ENCODE measurements at places on chromosomes 2 and 18.

DNA sequence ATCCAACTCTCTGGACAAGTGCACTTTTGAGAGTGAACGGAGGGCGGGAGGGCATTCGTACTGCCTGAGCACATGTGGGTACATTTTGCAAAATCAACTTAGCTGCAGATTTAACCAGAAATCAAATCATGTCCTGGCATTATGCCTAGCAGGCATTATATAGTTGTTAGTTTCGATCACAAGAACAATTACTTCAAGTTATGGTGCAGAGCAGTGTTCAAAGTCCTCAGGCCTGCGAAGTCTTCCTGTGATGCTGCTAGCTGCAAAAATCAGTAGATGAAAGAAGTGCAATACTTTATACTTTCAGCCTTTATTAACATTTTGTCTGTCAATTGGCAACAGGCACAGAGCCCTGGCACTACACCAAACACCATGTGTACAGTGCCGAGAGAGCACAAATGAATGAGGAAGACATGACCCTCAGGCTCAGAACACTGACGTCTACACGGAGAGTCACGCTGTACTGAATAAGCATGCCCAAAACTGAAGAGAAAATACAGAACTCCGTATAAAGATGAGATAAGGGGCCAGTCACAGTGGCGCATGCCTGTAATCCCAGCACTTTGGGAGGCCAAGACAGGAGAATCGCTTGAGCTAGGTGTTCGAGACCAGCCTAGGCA lies 92.1 kb upstream of the CREB1 start:
- DNase-seq = no peak

DNA sequence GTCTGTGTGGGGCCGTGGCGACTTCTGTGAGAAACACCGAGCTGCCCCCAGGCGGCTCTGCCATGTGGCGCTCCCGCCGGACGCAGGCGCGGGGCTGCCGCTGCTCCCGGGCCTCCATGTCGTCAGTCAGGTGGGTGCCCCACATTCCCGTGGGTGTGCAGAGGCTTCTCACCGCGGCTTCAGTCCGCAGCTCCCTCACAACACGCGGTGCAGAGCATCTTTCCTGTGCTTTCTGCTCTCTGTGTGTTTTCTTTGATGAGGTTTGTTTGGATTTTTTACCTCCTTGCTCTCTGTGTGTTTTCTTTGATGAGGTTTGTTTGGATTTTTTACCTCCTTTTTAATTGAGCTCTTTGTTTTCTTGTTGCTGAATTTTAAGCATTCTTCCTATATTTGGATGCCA lies 13.0 kb downstream of the AQP12A start:
- no peak for DNase-seq

GRCh38 chr2:45568935-45569334 lies 42.1 kb downstream of the SRBD1 start:
- no peak for DNase-seq

DNA sequence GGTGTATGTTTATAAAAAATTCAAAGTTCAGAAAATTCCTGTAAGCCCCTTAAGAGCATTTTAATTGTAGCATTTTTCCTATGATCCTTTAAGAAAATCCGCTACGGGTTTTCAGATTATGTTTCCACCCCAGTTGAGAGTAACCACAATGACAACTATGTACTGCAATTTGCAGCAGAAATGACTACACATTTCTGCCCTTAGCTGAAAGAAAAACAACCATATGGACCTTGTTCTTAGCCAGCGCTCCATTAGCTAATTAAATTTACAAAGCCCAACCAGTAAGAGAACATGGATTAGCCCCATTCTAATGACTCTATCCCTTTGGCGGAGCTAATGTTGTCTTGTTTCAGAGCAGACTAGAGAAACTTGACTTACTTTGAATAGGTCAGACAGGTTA lies 247.6 kb downstream of the SLC8A1 start:
- DNase-seq = no peak

GRCh38 chr2:168518555-168519066 lies 62.5 kb downstream of the CERS6 start:
- no peak for DNase-seq

GRCh38 chr2:60333264-60333663 lies 220.2 kb downstream of the BCL11A start:
- no peak for DNase-seq

DNA sequence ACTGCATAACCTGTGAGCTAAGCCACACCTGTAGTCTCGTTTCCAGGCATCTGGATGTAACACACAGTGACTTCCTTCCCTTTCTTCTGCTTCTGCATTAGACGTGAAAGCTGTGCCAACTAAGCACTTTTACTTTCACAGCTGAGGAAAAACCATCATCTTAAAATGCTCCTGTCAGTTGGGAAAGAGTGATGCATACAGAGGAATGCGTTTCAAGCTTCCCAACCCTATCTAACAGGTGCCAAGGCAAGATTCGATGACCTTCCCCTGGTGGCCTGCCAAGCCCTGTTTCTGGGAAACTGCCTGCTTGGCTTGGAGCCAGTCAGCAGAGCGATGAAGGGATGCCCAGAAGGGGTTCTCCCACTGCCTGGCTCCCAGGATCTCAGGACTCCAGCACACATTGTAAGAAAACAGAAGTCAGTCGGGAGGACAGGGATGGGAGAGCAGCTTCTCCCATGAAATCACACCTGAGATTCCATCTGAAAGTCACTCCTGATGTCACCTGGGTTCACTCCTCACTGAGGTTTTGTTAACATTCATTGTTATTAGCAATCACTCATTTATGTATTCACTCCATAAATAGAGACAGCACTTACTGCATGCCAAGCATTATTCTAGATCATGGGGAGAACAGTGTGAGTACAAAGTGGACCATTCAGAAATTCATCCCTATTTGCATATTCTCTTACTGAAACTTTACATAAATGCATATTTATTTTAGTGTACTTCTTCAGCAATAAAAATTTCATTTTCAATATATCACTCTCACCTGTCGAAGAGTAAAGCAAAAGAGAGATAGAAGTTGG lies 64.1 kb downstream of the DTNA start:
- DNase-seq = no peak

DNA sequence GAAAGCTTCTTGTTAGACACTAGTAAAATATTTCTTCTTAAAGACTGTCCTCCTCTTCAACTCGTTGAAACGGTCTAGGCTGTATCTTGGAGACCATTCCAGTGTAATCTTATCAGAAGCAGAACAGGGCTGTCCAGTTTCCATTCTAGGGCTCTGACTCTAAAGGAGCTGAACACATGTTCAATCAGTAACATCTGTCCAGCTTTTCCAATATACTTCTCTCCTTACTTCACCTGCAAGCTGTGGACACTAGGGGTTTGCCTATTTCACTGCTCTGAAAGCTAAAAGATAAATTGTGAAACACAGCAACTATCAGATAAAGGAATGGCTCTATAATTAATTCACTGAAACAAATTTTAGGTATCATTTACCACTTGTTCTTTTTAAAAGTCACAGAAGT lies 73.8 kb downstream of the ZNF385B start:
- DNase-seq = no peak

- no peak for DNase-seq
Measured at GRCh38 chr2:46518861-46519260, 39.5 kb downstream of the TMEM247 start.

GRCh38 chr18:74836296-74837139 lies 238.8 kb downstream of the ZNF407 start:
- no peak for DNase-seq

GRCh38 chr2:19675856-19676460 lies 225.8 kb downstream of the TTC32 start:
- DNase-seq = no peak

GRCh38 chr18:31156821-31157763 lies 5.6 kb downstream of the DSC1 start:
- no peak for DNase-seq

DNA sequence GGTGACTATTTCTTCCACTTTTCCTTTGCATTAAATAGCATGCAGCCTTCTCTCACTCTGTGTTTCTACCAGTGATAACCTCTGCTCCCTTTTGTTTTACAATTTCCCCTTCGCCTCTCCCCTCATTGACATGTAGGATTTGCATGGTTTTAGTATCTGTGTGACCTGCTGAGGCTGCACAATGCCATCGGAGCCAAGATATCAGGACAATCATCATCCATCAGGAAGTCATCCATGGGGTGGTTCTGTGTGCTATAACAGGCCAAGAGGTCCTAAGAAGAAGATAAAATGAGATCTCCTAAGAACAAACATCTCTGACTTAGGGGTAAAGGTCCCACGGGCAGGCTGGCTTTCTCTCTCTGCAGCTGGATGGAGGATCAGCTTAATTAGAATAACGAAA lies 65.6 kb downstream of the EHD3 start:
- no peak for DNase-seq

DNA sequence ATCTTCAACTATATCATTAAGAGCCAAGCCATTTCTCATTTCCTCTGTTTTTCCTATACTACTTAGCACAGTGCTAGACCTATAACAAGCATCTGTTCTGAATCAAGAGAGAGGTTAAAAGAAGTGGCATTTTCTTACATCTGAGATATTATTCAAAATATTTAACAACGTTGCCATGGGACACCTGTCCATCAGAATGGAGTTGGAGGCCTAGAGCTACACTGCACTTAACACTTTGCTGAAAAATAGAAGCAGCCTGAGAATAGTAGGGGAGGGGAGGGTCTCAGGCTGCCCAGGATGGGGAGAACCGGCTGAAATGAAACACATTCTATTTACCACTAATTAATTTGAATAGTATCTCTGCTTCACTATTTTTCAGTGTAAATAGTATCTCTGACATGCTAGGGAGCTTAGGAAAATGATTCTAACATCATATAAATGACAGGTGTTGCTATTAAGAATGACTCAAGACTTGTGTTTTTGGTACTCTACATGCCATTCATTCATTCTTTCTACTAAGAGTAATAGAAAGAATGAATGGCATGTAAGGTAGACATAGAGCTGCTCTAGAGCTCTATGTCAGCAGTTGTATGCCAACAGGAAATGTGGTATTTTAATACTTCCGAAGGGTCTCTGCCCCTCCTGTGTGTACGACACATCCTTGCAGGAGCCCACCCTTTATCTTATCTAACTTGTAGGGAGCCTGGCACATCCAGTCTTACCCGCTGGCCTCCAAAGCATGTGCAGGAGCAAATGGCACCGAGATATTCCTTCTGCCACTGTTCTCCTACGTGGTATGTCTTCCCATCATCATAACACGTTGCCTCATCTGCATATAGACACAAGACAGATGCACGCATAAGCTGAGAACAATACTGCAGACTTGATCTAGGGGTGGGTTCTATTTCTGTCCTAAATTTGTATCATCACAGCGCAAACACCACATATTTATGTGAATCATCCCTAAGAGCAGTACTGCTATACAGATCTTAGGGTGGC lies 52.6 kb downstream of the ATIC start:
- DNase-seq = no peak

GRCh38 chr2:49934481-49934880 lies 780.2 kb upstream of the FSHR start:
- DNase-seq = no peak

GRCh38 chr2:166449439-166449838 lies 44.6 kb downstream of the SCN7A start:
- DNase-seq = peak; percentile 1

GRCh38 chr2:162732946-162733698 lies 105.4 kb downstream of the KCNH7 start:
- no peak for DNase-seq

DNA sequence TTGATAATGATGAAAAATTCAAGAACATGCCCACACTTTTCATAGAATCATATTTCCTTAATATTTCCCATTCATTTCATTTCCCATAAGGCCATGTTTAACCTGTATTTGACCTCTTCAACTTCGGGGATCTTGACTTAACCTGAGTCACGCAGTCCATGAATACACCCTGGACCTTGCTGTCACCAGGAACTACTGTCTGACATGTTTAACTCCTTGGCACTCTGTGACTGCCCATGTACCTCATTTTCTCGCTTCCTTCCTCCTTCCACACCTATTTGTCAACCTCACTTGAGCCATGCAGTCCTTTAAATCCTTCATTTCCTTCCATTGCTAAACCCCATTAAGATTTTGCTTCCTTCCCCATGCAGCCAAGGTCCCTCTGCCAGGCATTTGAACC lies 16.3 kb downstream of the ABCB11 start:
- no peak for DNase-seq

DNA sequence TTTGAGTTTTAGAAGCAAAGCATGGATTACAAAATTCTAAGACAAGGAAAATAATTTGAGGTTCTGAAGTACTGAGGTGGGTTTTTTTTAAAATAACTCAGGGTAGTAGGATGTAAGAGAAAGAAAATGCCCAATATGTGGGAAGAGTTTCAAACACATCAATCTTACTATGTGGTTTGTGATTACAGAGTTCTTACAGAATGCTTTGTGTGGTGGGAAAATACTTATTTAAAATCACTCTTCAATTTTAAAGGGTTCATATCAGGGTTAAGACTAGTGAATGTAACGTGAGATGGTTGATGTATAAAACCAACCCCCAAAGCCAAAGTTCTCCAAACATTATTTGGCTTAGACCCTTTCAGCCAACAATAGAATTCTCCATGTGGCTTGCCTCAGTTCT lies 173.5 kb downstream of the UBE2E3 start:
- no peak for DNase-seq

- DNase-seq = no peak
Measured at GRCh38 chr2:25528173-25528572, 145.2 kb downstream of the DTNB start.

- no peak for DNase-seq
Measured at GRCh38 chr2:12856934-12857601, 140.3 kb downstream of the TRIB2 start.

GRCh38 chr2:42917425-42917927 lies 125.1 kb upstream of the HAAO start:
- no peak for DNase-seq

- peak; percentile 22 for DNase-seq
Measured at GRCh38 chr18:26813043-26813442, 52.5 kb downstream of the AQP4 start.

Data from GM13976 (cell line).